SK-N-SH (cell line): ENCODE measurements at places on chromosomes 3 and 15.

DNA sequence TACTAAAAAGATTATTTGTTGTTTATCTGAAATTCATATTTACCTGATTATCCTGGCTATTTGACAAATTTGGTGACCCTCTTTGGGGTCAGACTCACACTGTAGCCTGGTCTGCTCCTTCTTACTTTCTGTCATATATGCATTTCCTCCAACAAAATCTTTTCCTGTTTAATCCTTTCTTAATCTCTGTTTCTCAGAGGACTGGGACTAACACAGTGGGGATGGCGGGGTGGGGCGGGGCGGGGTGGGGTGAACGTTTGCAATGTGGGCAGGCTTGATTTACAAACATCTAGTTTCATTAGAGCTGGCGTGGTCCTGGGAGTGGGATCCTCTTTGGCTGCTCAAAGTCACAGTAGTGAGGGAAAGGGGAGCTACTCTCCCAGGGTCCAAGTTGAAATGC is 35.3 kb upstream of the CDCP1 start:
- H3K27me3 ChIP-seq: no peaks in the 10 kb centered on the region
- H3K27ac ChIP-seq: no peak overlapping the region
- peaks cover 7% of the 10 kb centered on the region for H3K4me1 ChIP-seq
- no peak for DNase-seq
- no peaks in the 10 kb centered on the region for H3K36me3 ChIP-seq
- H3K4me3 ChIP-seq: no peak overlapping the region

- H3K27me3 ChIP-seq: no peaks in the 10 kb centered on the region
- no peak overlapping the region for H3K27ac ChIP-seq
- no peak overlapping the region for H3K4me3 ChIP-seq
Observed at GRCh38 chr15:40345867-40346578, 4.8 kb upstream of the PHGR1 start.

DNA sequence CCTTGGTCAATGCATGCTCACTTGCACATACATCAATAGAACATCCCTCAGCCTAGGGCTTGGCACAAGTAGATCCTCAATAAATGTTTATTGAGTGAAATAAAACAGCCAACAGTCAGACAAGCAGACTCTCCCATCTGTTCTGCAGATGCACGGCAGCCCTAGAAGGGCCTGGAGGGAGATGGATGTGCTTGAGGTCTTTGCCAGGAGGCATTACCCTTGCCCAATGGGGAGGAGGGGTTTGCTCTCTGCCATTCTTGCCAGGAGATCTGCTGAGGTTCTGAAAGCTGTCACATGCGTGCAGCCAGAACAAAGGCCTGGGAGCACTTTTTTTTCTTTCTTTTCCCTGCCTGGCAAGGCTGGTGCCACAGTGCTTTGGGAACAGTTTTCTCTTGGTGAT is 349.3 kb upstream of the THRB start:
- no peaks in the 10 kb centered on the region for H3K27me3 ChIP-seq
- H3K36me3 ChIP-seq: no peaks in the 10 kb centered on the region
- no peak overlapping the region for H3K4me3 ChIP-seq
- no peak for DNase-seq
- peaks cover 4% of the 10 kb centered on the region; the same call in 1 of the 2 replicates for H3K4me1 ChIP-seq

GRCh38 chr3:58607816-58608215 is 30.6 kb upstream of the FAM107A start:
- no peaks in the 10 kb centered on the region for H3K4me1 ChIP-seq
- no peaks in the 10 kb centered on the region for H3K36me3 ChIP-seq
- peaks cover 10% of the 10 kb centered on the region; the same call in 1 of the 2 replicates for H3K27me3 ChIP-seq
- no peak overlapping the region for H3K4me3 ChIP-seq

DNA sequence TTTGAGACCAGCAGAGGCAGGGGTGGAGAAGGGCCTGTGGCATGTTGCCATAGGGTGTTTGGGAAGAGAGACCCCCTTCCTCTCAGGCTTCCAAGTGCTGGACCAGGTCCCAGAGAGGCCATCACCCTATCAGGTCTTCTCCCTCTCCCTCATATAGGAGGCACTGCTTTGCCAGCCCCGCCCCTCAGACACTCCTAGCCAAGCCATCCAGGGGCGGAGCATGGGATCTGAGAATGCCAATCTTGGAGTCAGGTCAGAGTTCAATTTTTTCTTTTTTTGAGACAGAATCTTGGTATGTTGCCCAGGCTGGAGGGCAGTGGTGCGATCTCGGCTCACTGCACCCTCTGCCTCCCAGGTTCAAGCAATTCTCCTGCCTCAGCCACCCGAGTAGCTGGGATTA is 32.7 kb downstream of the CRABP1 start:
- DNase-seq: no peak
- no peak overlapping the region for H3K4me3 ChIP-seq
- H3K36me3 ChIP-seq: no peaks in the 10 kb centered on the region

DNA sequence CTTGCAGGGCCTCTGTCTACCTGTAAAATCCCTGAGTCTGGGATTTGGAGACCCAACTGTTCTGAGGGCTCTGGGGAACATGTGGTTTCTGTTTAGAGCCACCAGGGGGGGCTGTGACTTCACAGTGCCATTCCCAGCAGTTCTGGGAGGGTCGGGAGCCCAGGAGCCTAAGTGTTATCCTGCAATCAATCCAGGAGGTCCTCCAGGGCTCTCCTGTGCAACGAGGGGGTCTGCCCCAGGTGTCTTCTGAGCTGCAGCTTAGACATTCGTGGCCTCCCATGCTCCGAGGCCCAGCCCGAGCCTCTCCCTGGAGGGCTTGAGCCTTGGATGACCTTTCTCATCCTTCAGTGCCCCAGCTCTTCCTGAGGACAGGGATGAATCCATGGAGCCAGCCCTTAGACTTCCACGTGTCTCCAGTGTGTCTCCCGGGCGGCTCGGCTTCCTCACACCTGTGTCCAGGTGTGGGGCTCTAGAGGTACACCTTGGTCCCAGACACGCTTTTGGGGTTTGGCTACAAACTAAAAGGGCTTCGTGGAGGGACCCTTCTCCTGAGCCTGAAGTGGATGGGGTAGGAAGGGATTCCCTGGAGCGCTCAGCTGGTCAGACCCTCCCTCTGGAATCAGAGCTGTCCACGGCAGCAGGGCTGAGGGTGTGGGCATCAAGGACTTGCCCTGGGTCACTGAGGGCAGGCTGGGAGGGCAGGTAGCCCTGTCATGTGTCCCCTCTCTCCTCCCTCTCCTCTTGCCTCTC is 20.3 kb upstream of the ABTB1 start:
- no peaks in the 10 kb centered on the region for H3K27me3 ChIP-seq
- H3K4me3 ChIP-seq: no peak overlapping the region
- H3K27ac ChIP-seq: no peak overlapping the region
